ENCODE measurements at places on chromosomes 6 and 20.

GRCh38 chr20:1319051-1319450 is 9.9 kb downstream of the SDCBP2 start:
- DNase-seq, result no peak

GRCh38 chr20:64065974-64066343 is 3.0 kb downstream of the TCEA2 start:
- DNase-seq, result peak; percentile 48

DNA sequence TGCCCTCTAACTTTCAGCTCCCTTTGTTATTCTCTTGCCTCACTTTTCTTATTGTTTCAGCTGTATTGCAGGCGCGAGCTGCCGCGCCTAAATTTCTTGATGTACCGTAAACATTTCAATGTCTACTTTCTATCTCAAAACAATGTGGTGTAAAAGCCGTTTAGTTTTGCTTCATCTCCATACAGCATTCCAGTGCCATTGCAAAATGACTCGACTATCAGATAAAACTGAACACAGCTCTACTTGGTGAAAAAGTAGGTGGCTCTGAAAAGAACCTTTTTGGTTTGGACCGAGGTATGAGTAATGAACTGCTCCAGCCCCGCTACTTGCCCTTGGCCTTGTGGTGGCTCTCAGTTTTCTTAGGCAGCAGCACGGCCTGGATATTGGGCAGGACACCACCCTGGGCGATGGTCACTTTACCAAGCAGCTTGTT is 74.6 kb downstream of the OR2B2 start:
- DNase-seq, result no peak

DNA sequence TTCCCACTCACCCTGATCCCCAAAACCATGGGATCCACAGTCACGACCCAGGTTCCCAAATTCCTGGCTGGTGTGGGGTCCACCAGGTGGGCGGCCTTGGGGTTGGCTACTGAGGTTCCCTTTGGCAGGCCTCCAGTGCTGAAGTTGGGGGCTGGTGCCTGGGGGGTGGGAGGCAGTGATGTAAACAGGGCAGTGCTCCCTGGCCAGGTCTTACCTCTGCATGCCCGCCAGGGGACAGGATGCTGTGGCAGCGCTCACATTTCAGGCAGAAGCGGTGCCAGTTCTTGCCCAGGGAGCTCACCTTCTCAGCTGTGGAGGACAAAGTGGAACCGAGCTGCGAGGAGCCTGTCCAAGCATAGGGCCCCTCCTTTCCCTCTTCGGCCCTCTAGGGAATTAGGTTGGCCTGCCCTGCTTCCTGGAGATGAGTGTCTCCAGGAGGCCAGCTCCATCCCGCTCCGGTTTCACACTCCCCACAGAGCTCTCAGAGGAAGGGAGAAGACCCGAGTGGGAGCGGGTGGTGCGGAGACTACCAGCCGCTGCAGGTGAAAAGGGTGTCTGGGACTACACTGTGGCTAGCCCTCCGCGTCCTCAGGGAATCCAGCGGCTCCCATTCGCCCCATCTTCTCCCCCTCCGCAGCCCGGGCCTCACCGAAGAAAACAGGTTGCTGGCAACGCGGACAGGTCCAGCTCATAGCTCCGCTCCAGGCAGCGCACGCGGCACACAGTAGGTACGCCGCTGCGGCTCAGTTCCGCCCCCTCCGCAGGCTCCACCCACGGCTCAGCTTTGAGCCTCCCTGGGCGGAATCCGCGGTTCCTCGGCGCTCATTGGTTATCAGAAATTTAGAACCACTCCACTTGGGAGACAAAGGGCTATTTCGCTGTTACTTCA is at the start of gene CRIP3:
CRIP3 (minus strand) TSS at position 726 of the 889 bp plus-strand sequence; CDS start at position 692, 34 bp downstream.
- peak; percentile 35 for DNase-seq

- no peak for DNase-seq
Observed at GRCh38 chr20:23114018-23114417, 27.9 kb upstream of the CD93 start.
